ENCODE measurements at places on chromosomes 2 and 18.

- no peak for DNase-seq
These were observed 47.2 kb downstream of the DYSF start for GRCh38 chr2:71500426-71501079.

- DNase-seq, result no peak
These were observed 188.1 kb upstream of the SPRED2 start for GRCh38 chr2:65620524-65620923.

- no peak for DNase-seq
These were observed 71.9 kb downstream of the SLC66A2 start for GRCh38 chr18:79879566-79879965.

- no peak for DNase-seq
These were observed 96.8 kb downstream of the CLIP4 start for GRCh38 chr2:29212009-29212408.

DNA sequence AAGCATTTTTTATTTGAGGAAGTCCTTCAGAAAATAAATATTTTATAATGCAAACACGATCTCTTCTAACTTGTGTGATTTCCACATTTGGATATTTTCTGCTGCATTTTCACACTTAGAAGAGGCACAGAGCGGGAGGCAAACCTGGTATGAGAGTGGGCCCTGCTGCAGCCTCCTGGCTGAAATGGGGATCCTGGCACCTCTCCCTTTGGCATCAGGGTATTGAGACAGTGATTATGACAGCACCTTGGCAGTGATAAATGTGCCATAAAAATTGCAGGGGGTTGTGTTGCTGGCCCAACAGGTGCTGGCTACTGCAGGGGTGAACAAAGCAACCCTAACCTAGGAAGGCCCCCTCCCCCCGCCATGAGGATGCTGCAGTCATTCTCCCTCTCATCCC lies 128.6 kb downstream of the TSN start:
- DNase-seq, result no peak

- DNase-seq, result no peak
These were observed 6.5 kb downstream of the WIPF1 start for GRCh38 chr2:174590928-174591648.

GRCh38 chr2:30422444-30423040 lies 24.5 kb upstream of the LCLAT1 start:
- no peak for DNase-seq

GRCh38 chr2:164150604-164151003 lies 414.8 kb upstream of the FIGN start:
- DNase-seq, result no peak

- no peak for DNase-seq
These were observed 73.9 kb upstream of the ALK start for GRCh38 chr2:29995241-29995640.

DNA sequence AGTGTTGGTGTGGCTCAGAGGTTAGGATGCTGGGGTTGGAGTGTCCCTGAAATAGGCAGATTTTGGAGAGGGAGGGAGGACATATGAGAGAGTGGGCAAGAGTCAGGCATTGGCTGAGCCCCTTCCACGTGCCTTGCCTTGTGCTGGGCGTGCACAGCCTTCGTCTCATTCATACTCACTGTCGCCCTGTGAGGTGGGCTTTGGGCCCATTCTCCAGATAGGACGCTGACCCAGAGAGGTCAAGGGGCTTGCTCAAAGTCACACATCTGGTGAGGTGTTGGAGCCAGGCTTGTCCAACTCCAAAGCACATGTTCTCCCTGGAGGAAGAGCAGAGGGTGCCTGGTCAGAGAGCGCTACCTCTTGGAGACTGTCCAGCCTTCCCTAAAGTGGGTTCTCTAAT lies 166.8 kb downstream of the DYSF start:
- DNase-seq, result no peak

DNA sequence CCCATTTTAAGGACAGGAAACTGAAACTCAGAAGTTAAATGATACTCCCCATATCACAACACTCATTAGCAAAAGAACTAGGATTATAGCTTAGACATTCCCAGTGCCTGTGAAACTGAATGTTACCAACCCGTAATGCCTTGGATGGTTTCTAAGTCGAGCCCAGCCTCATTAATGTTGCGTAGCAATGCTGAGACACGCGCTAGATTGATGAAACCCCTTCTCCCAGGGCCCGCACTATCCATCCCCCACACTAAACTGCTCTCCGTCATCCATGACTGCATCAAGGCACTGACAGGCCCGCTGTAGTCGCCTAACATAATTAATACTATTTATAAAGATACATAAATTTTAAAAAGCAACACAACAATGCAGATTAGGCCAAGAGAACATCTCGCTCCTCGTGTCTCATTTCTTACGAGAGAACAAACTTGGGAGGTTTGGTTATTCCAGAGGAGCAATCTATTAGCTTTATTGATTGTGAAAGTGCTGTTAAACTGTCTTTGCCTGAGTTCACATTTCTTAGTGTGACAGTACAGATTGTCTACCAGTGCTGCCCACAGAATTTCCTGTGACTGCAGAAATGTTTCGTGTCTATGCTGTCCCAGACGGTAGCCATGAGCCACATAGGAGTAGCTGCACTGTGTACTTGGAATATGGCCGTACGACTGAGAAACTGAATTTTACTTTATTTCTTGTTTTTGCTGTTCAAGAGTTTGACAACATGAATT lies 312.2 kb upstream of the RAB12 start:
- DNase-seq, result no peak

DNA sequence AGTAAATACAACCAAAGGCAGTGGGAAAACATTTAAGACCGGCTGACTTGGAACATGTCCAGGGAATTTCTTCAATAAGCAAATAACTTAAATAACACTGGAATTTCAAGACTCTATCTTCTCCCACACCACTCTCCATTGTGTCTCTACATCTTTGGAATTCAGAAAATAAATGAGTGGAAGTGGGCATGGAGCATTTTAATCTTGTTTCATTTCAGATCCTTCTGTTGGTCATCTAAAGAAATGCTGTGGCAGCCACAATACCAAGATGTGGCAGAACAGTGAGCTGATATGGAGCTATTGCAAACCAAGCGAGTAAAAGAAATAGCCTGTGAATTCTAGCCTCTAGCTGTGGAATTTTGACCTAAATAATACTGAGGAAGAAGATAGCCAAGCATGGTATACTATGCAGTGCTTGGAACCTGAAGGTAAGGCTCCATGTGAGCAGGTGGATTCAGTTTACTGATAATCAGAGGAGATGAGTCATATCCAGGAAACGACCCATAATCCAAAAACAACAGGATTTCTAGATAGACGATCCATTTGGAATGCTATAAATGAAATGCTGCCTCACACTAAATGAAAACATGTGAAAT lies 157.1 kb upstream of the SCN7A start:
- no peak for DNase-seq

GRCh38 chr2:23260621-23261020 lies 124.4 kb upstream of the KLHL29 start:
- DNase-seq, result no peak

DNA sequence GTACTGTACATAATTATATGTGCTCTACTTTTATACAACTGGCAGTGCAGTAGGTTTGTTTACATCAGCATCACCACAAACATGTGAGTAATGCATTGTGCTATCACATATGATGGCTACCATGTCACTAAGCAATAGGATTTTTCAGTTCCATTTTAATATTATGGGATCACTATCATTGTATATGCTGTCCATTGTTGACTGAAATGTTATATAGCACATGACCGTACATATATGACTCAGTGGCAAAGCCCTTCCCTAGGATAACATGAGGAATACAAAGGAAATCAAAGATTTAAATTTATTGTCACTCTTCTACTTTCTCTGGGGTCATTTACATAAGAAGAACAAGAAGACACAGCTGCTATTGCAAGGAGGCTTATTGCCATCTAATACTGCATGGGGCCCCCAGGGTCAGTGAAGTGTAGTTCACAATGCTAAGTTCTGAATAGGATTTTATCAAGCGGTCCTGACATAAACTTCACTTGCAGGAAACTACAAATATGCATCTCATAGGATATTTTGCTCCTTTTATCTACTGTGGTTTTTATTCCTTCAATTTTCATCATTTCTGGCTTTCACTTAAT lies 21.8 kb downstream of the PDE1A start:
- DNase-seq, result no peak

DNA sequence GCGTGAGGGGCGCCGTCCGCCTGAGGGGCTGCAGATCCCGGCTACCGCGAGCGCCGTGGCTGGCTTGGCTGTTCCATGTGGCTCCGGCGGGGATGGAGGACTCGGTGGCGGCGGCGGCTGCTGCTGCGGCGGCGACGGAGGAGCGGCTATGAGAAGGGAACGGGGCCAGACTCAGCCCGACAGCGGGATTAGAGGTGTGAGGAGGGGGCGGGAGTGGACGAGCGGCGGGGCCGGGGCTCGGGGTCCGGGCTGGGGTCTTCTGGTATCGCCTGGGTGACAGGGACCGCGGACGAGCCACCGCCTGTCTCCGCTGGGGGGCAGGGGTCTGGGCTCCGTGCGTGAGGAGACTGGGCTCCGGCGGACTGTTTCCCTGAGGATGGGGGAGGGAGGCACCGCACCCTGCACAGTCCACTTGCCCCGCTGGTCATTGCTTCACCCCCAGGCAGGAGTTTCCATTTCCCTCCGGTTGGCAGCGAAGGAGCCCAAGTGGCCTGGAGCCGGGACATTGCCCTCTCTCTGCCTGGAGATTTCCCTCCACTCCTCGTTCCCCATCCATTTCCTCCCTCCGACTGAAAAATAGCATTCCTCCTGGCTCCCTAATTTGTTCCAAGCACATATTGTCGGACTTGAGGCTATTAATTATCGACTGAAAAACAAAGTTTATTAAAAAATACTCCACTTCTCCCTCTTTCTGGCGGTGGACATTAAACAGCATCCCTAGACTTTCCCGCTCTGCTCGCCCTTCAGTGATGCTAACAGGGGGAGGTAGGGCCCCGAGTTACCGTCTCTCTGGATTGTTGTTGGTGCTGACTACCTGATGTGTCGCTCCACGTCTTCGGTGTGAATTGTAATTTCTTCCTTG lies 577 bp downstream of the EHBP1 start:
- peak; percentile 36 for DNase-seq

- DNase-seq, result no peak
These were observed 213.8 kb downstream of the BCL2 start for GRCh38 chr18:63105636-63106316.

GRCh38 chr2:184067502-184067901 lies 530.8 kb upstream of the ZNF804A start:
- no peak for DNase-seq

- DNase-seq, result no peak
These were observed 486.1 kb upstream of the UBE2E3 start for GRCh38 chr2:180494286-180494685.

- DNase-seq, result no peak
These were observed 130.2 kb upstream of the ID2 start for GRCh38 chr2:8551622-8552074.

DNA sequence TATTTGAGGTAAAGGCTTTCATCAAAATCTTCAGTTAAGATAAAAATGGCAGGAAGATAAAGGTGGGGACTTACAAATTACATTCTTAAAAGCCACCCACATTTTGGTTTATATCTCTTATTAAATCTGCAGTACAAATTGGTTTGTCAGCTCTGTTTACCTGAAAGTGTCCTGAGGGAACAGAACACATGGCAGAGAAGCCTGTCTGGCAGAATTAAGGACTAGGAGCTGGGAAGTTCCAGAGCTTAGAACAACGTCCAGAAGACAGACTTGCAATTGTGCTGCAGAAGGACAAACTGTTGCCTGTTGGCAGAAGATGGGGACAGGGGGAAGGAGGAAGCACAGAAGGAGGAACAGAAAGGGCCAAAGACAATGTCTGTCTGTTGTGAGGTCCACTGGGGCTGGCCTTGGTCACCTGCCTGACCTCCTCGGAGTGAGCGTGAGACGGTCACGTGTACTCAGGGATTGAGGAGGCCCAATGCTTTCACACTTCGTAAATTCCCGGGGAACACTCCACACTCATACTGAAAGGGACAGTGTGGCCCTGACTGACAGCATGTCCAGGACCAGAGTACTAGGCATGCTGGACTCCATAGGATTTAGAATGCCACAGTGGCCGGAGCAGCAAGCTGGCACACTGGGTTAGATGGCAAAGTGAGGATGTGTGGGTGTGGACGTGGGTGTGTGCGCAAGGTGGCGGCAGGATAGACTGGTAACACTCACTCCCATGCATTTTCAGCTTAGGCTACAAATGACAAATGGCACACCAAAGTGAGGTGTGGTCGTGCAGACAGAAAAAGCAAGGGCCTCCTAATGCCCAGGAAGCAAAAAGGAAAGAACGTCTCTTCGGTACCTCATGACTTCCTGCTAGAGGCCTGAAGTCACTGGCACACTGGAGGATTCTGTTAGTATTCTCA lies 210.9 kb upstream of the REV1 start:
- DNase-seq, result no peak

DNA sequence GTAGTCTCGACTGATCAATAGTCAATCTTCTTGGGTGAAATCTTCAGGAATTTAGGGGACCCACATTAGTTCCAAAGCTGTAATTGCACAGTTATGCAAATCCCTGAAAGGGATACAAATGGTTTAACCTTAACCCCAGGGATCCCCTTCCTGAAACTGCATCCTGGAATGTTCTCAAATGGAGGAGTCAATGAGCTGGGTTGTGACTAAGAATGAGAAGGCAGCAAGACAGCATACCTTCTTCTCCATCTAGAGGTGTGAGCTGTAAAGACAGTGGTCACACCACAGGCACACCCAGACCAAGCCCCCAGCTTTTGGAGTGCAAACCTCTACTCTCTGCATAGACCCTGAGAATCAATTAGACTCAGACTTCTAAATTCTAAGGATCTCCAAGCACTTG lies 164.7 kb upstream of the MEIS1 start:
- DNase-seq, result no peak

All from hippocampal formation (tissue), 2 donors.